Stimulated activated CD4-positive, alpha-beta T cell treated with anti-CD3 and anti-CD28 coated beads, Interleukin-1b, Interleukin-23, amount 100 ng/mL, for 1 hour (primary cell): ENCODE measurements at places on chromosomes 6 and 20.
A peak's percentile ranks its signal among the peaks of the same experiment; 100 is the strongest.

DNA sequence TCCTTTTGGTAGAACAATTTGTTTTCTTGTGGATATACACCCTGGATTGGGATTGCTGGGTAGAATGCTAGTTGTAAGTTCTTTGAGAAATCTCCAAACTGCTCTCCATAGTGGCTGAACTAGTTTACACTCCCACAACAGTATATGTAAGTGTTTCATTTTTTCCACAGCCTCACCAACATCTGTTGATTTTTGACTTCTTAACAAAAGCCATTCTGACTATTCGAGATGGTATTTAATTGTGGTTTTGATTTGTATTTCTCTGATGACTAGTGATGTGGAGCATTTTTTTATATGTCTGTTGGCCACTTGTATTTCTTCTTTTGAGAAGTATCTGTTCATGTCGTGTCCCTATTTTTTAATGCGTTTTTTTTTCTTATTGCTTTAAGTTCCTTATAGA is 444.1 kb downstream of the CBLN4 start:
- no peak for DNase-seq

- no peak for DNase-seq
Observed at GRCh38 chr20:34569598-34569997, 11.1 kb downstream of the MAP1LC3A start.

DNA sequence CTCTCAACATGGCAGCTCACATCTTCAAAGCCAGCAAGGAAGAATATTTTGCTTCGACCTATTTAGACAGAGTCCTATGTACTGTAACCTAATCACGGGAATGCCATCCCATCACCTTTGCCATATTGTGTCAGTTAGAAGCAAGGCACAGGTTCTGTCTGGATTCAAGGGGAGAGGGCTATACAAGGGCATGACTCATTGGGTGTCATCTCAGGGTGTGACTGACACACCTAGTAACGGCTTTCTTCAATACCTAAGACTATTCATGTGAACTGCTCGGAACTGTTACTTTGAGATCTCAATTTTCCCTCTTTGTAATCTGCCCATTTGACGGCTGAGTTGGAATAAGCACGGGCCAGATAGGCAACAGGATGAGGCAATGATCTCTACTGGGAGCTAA is 135.6 kb upstream of the HDGFL1 start:
- no peak for DNase-seq

- no peak for DNase-seq
Observed at GRCh38 chr20:51258582-51259165, 235.8 kb upstream of the KCNG1 start.

- DNase-seq, result no peak
Observed at GRCh38 chr6:79404677-79405076, 132.6 kb downstream of the LCA5 start.

DNA sequence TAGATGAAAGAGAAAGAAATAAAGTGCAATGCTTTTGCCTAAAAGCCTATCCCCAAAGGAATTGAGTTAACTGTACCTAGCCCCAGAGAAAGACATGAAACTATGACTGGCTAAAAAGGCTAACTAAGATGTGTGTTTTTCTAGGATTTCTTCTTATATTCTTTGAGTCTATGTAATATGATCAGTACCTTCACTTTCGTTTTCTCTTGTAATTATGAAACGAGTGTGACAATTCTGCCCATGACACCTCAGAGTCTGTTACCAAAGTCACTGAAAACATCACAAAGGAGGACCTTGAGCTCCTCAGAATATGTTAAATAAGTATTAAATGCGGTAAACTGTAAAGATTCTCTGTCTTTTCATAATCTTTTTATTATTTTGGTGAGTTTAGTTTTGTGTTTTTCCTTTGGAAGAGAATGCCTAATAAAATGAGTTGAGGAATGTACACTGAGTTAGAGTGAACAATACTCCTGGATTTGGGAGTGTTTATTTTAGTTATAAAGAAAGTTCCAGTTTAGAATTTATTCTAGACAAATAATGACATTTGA is 141.3 kb downstream of the FUT9 start:
- DNase-seq, result no peak

DNA sequence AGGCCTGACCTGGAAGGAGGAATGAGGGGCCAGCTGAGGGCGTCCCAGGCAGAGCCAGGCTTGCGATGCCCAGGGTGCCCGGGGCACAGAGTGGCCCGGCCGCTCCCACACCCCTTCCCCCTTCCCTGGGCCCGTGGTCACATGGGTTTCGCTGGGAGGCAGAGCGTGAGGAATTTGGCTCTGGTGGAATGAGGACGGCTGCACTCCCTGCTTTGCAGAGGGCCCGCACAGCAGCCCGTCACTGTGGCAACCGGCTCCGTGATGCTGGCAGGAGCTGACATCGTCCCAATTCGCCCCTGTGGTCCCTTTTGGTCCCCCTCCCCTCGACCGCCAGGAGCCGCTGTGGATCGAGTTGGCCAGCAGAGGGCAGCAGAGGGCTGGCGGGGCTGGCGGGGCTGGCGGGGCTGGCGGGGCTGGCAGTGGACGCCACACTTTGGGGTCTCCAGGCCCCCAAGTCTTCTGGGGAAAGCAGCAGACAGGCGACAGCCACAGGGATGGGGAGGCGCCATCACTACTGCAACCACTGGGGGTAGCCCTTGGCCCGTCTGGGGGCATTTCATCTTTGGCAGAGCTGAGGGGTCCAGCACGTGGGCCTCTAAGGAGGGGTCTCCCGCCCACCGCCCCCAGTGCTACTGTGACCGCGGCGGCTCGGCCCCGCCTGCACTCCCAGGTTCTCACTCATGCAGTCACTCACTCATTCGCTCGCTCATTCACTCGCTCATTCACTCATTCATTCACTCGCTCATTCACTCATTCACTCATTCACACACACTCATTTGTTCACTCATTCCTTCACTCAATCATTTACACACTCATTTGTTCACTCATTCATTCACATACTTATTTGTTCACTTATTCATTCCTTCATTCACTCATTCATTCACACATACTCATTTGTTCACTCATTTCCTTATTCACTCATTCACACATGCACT is 49.7 kb upstream of the BHLHE23 start:
- DNase-seq, result no peak

DNA sequence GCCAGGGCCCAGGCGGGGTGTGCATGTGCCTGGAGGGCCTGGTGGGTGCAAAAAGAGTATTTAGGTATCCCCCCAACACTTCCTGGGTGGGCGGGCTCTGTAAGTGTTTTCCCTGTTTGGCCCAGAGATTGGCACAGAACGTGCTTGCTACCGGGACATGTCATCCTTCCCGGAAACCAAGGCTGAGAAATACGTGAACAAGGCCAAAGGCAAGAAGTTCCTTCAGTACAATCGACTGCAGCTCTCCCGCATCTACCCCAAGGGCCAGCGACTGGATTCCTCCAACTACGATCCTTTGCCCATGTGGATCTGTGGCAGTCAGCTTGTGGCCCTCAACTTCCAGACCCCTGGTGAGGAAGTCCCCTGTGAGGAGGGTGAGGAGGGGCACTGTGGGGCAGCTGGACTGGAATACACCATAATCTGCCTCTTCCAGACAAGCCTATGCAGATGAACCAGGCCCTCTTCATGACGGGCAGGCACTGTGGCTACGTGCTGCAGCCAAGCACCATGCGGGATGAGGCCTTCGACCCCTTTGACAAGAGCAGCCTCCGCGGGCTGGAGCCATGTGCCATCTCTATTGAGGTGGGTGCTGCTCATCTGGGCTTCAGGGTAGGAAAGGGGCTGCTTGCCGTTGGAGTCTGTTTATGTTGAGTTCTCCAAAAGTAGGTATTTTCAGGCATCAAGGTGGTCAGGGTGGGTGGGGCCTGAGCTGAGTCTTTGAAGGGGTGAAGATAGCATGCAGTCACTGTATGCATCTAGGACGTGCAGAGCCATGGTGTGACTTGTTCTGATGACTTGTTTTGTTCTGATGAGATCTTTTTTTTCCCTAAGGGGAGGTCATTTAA is 35.2 kb downstream of the PLCG1 start:
- no peak for DNase-seq

DNA sequence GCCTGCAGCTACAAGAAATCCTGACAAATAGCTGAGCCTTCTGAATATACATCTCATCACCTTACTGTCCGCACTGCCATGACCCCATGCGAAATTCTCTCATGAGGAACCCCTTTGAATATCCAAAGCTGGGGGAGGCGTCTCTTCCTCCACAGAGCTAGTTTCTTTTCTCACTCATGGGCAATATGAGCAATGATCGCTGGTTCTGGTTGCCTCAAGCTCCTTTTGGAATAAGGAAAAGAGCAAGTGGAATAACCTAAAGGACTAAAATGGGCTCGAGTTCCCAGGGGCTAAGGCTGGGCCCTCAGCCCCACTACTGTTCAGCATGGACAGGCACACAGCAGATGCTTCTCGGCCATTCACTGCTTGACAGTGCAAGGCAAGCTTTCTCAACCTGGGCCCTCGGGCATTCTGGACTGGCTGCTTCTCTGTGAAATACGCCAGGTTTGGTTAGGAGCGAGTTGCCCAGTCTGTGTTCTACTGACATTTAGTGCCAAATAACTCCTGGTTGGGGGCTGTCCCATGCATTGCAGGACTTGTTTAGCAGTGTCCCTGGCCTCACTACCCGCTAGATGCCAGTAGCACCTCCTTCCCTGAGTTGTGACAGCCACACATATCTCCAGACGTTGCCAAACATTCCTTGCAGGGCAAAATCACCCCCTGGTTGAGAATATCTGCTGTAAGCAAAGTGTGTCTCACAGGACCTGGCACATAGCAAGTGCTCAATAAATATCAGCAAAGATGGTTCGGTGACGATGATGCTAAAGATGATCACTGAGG is 156.8 kb downstream of the CEBPB start:
- DNase-seq, result no peak

GRCh38 chr6:149830731-149831307 is 33.3 kb downstream of the LRP11 start:
- no peak for DNase-seq

GRCh38 chr6:72376736-72377135 is 245.1 kb upstream of the KCNQ5 start:
- no peak for DNase-seq

DNA sequence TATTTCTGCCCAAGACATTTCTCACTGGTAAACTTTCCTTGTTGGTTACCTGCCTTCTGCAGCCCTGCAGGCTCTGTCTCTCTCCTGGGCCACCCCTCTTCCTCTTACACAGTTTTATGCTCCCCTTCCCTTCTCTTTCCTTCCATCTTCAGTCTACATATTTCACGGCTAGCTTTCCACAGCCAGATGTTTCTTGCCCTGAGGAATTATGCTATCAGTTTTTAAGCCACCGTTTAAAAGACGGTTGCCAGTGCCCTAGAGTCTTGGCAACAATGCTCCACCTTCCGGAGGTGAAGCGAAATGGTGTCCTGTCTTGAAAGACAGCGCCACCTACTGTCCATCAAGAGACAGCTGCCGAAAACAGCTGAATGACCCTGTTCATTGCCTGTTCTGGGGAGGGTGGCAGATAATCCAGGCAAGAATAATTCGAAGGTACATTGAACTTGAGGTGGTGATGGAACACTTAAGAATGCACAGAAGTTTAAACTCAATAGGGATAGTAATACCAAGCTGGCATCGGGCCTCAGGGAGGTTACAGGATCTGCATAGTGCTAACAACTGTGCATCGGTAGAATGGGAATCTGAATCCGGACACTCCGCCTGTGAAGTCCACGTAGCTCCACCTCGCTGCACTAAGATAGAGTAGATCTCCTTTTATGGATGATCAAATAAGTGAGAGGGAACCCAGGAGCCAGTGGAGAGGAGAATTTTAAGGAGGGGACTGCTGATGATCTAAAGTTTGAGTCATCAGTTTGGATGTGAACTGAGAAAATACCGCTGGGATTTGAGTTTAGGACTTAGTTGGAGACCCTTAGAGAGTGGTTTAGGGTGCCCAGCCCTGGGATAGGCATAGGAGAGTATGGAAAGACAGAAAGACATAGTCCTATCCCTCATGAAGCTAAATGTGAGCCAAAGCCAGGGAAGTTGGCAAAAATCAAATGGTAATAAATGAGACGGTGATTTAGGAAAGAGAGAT is 4.8 kb upstream of the TRIM40 start:
- DNase-seq, result peak; percentile 41

GRCh38 chr6:163721922-163722692 is 307.6 kb downstream of the QKI start:
- DNase-seq, result no peak

- DNase-seq, result no peak
Observed at GRCh38 chr6:44855562-44856411, 468.3 kb downstream of the CDC5L start.

DNA sequence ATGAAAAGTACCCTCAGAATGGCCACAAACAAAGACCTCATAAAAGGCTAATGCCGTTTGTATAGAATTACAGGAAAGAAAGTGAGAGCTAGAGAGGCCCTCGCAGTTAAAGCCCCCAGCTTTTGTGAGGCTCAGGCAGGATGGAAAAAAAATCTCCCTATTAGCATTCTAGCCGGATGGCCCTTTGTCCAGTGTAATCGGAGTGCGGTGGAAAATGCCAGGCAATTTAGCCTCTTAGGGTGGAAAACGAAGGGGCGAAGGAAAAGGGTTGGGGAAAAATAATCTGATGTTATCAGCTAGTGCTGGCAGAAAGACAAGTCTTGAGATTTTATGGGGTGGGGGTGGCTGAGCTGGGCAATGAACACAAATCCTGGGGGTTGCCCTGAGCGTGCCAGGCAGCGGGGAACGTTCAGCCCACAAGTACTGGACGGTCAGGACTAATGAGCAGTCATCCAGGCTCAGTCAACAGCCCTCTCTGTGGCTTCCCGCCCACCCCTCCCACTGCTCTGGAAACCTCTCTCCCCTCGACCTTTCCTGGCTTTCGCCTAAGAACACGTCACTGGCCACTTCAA is 92.4 kb downstream of the PSMG4 start:
- no peak for DNase-seq

DNA sequence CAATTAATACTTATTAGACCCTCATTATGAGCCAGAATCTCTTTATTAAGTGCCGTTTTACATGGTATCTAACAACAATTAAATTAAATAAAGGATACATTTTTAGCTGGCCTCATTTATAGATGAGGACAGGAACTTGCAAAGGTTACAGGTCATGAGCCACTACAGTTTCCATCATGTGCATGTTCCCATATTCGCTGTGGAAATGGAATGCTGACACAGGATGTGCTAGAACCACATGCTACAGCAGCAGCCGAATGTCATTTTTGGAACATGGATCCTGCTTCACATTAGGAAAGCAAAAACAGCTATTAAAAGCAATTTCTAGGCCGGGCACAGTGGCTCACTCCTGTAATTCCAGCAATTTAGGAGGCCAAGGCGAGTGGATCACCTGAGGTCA is 5.9 kb downstream of the SLC18B1 start:
- no peak for DNase-seq

GRCh38 chr20:37896932-37897548 is 5.9 kb upstream of the VSTM2L start:
- DNase-seq, result no peak

GRCh38 chr6:131381052-131381708 is 191.8 kb upstream of the ARG1 start:
- DNase-seq, result no peak

GRCh38 chr20:41165001-41165882 is 27.9 kb downstream of the PLCG1 start:
- no peak for DNase-seq

DNA sequence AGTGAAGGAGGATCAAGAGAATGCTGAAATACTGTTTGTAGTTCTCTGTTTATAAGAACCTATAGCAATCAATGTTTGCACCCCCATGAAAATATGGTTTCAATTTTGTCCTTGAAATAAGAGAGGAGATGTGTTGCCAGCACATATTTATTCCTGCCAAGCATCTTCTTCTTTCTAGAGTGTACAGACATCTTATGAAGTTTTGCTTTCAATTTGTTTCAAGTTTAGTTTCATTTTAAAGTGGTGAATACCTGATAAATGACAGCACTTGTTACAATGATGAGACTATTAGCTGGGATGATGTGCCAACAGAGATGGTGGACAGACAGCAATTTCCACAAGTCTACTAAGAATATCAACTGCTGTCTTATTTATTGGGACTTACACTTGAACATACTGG is 39.2 kb upstream of the CENPW start:
- no peak for DNase-seq

- no peak for DNase-seq
Observed at GRCh38 chr6:15058200-15059061, 187.4 kb upstream of the JARID2 start.
